Aorta (tissue), 5 donors: ENCODE measurements at places on chromosomes 6 and 20. TPM values are rescaled to one million over a fixed set of nuclear protein-coding genes. Genes with fewer than 3 reads are reported as not detected.
A peak's percentile ranks its signal among the peaks of the same experiment; 100 is the strongest.

The BANF2 gene
- polyA plus RNA-seq: not detected

The NKAIN4 gene
- not detected for polyA plus RNA-seq

The C6orf52 gene
- 2.4 TPM for polyA plus RNA-seq

The SLCO4A1 gene
- 1.0 TPM for polyA plus RNA-seq

The IRF4 gene
- 0.10 TPM for polyA plus RNA-seq

The FRMD1 gene
- 0.38 TPM for polyA plus RNA-seq

The RIMS4 gene
- polyA plus RNA-seq: 0.46 TPM

GRCh38 chr6:120137492-120137891, 787.9 kb upstream of the MAN1A1 start:
- DNase-seq: no peak

DNA sequence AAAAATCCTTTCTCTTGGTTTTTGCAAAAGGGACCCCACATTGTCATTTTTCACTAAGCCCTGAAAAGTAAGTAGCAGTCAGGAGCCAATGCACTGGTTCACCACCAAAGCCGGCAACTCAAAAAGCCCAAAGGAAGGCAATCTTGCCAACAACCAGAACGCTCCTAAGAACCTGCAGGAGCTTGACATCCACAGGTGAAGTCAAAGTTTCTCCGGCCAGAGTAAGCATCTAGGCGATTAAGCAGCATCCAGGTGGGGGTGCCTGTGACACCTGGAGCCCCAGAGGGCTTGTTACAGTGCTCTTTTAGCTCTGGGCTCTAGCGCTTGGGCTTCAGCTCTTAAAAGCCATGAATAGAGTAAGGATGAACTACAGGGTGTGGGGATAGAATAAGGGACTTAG, 36.1 kb downstream of the SLC35D3 start:
- no peak for DNase-seq

GRCh38 chr6:138182939-138183789, 21.4 kb downstream of the ARFGEF3 start:
- DNase-seq: no peak

DNA sequence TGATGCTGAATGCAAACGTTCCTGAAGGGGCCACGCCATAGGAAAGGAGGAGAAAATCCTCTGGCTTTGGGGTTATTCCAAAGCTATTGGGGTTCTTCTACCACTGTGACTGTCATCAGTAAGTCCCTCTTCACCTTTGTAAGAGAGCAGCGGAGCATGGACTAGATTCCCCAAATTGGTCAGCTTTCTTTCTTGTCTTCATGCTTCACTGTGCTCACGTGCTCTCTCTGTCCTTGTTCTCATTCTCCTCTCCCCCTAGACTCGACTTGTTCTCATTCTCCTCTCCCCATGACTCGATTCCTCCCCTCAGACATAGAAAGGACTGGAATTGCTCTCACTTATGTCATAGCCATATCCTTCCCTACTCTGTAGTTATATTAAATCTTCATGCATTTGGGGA, 54.8 kb upstream of the ADGRG6 start:
- no peak for DNase-seq

DNA sequence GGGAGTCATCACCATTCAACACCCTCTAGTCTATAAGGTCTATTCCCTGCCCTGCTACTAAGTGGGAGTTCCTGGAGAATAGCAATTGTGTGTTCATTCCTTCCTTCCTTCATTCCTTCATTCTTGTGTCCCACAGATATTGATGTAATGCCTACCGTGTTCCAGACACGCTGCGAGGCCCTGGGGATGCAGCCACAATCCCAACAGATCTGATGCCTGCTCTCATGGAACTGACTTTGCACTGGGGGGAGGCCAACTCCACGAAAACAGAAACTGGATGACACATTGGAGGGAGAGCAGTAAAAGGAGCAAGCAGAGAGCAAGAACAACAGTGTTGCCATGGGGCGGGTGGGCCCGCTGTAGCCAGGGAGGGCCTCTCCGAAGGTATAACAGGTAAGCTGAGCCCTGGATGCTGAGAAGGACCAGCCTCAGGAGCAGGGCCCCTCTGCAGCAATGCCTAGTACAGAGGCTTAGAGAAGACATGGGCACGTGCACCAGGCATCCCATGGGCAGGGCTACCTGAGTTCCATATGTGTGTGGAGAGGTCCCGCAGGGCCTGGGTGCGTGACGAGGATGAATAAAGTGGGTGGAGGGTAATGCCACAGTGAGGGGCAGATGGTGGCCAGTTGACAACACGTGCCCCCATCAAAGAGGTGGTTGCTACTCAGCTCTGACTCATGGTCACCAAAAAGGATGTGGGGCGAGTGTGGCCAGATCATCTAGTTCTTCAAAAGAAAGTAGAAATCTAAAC, 173.9 kb downstream of the NFATC2 start:
- peak; percentile 41 for DNase-seq

DNA sequence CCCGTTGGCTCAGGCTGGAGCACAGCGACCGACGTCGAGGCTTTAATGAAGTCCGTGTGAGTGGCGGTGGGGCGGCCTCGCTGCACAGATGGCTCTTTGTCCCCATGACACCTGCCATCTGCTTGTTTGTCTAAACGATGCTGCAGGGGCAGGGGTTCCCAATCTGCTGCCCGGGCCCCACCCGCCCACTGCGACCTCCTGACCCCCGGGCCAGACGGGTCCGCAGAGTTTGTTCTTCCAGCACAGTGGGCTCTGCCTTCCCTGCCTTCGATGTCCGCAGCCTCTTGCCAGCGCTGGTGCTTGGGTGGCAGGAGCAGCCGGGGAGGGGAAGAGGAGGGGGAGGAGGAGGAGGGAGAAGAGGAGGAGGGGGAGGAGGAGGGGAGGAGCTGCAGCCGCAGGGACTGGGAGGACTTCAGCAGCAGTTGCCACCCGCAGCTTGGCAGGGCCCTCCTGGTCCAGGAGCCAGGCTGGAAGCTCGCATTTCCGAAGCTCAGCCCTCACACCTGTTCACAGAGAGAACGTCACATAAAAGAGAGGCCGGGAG, 210.0 kb downstream of the DLL1 start:
- DNase-seq: peak; percentile 51

DNA sequence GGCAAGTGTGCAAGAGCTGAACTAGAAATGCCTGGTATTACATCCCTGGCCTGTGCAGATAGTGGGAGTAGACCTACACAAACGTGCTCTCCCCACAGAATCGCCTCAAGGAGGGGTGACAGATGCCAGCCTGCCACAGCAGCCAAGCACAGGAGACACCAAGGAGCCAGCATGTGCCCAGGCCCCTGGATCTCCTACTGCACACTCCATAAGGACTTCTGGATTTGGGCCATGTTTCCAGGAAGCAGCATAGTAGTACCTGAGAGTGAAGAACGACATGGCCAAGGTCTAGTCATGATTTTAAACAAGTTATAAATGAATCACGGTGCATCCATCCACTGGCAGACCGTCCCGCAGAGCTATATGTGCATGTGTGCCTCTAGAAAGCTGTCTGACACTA, 232.2 kb downstream of the SYNDIG1 start:
- no peak for DNase-seq

- no peak for DNase-seq
These were observed 122.3 kb upstream of the TMEM181 start for GRCh38 chr6:158437571-158437970.

- no peak for DNase-seq
These were observed 669.7 kb upstream of the AGPAT4 start for GRCh38 chr6:161943561-161943960.

GRCh38 chr20:40956542-40957264, 71.9 kb upstream of the TOP1 start:
- peak; percentile 48 for DNase-seq

GRCh38 chr20:54167909-54168872, 5.6 kb downstream of the CYP24A1 start:
- no peak for DNase-seq

- DNase-seq: no peak
These were observed 56.1 kb upstream of the FOXC1 start for GRCh38 chr6:1553562-1554083.

- DNase-seq: no peak
These were observed 2.8 kb downstream of the RTN4IP1 start for GRCh38 chr6:106626485-106626884.

DNA sequence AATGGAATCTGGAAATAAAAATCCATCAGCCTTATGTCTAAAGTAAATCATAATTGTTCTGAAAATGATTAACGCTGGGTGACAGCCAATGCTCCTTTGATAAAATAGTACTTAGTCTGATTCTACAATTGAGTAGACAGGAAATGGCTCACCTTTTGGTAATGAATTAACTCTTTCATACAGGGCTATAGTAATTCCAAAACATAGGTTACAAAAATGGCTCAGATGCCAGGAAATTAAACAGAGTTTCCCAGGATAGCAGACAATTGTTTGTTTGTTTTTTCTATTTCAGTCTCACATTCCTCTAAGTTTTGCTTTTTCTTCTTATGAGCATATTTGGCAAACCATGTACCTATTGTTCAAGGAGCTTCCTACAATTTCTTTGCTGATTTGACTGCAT, 257.2 kb upstream of the EPHA7 start:
- no peak for DNase-seq
